ENCODE measurements at places on chromosomes 5 and 9.

DNA sequence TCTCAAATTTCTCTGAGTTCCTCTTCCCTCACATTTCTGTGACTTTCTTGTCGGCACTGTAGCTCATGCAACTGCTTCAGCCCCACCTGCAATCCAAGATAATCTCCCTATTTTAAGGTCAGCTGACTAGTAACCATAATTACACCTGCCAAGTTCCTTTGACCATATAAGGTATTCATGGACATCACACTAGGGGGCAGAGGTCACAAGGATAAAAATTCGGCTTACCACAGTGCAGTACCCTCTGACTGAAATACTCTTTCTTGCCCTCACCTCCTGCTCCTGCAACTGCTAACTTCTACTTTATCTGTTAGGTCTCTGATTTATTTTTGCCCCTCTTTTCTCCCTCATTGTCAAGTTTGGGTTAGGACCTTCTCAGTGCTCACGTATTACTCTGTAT is 144.2 kb downstream of the GDNF start:
- no peak for DNase-seq

GRCh38 chr5:98041661-98042060 is 731.8 kb upstream of the RGMB start:
- no peak for DNase-seq

DNA sequence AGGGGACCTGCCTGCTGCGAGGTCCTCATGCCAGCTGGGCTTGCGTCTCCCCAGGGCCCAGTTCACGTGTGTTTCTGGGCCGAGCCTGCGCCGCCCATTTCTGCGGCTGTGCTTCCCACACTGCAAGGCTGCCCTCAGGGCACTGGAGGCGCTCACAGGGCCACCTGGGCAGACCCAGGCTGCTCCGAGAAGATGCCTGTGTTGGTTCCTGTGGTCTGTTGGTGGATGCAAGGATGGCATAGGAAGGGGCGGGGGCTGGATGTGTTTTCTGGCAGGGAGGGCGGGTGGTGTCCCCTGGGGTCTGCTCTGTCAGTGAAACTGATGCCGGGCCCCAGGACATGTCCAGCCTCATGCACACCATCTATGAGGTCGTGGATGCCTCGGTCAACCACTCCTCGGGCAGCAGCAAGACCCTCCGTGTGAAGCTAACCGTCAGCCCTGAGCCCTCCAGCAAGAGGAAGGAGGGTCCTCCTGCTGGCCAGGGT is 25.9 kb downstream of the NKD2 start:
- no peak for DNase-seq

GRCh38 chr9:93677641-93678136 is 101.3 kb downstream of the PHF2 start:
- no peak for DNase-seq

DNA sequence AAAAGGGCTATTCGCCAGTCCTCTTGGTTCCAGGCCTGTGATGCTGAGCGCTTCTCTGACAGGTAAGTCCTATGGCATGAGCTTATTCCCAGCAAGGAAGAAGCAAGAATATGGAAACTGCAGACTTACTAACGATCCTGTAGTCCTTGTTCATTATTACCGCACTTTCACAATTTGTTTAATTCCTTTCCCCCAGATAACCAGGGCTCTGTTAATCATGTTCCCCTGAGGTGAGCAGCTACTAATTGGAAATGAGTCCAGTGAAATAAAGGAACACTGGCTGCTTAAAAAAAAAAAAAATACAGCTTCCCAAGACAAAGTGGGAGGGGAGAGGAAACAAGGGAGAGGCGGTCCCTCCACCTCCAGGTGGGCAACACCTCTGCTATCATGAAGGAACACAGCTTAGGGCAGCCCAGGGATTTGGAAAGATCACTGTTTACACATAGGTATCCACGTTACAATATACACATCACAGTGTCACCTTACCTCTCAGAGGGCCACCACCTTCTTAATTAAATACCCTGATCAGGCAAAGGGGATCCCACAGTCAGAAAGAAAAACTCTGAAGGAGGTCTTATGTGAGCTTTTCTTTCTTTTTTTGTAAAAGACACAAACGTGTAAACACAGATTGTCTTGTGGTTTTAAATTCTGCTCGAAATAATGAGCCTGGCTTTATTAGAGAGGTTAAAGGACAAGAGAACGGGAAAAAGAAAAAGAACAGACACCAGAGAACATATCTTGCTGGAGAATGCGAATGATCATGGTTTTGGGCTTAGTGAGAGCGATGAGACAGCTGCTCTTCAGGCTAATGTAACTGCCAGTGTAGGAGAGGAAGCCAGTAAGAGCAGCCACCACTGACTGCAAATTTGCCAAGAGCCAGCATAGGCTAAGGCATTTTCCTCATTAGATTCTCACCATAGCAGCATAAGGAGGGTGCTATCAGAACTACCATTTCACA is 258.6 kb downstream of the CRB2 start:
- peak; percentile 10 for DNase-seq

DNA sequence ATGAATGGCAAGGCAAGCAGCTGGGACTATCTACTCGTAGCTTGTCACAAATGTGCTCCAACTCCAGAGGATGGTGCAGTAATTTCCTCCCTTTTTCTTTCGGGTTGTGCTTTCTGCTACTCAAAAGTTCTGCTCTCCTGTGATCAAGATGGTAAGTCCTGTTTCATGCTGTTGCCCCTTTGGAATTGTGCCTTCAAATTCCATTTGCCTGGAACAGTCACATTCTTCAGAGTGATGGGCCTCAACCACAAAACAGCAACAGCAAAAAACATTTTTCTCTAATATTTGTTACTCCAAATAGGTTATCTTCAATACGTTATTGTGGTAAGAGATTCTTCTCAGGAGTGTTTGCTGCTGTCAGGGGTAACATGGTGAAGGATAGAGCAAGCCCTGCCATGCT is 209.3 kb downstream of the PALM2AKAP2 start:
- no peak for DNase-seq

DNA sequence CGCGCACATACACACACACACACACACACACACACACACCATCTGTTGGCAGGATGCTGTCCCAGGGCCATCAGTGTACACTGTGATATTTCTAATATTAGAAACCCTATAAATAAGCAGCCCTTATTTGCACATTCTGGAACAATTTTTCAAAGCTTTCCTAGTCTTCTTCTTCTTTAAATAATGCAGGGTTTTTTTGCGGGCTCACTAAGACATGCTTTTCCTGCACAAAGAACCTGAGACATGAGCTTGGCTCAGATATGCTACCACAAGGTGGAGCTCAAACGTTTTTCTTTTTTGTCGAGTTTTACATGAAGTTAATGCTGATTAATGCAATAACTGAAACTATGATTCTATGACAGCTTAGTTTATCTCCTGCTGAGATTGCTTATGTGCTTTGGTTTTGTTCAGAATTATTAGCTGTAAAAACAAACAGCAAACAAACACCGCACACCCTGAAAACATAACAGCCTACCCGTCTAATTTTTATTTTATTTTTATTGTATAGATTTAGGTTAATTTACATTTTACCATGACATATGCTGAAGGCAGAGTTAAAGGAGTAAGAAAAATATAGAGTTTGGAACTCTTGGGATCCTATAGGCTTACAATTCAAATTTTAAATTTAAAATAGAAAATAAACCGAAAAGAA is 95.8 kb downstream of the ALDH1A1 start:
- peak; percentile 60 for DNase-seq

Measured in NCI-H526 (cell line).